Stimulated activated CD8-positive, alpha-beta memory T cell treated with anti-CD3 and anti-CD28 coated beads, Interleukin-2, amount 100 ng/mL, for 48 hours (primary cell): ENCODE measurements at places on chromosomes 12 and 14.
A peak's percentile ranks its signal among the peaks of the same experiment; 100 is the strongest.

DNA sequence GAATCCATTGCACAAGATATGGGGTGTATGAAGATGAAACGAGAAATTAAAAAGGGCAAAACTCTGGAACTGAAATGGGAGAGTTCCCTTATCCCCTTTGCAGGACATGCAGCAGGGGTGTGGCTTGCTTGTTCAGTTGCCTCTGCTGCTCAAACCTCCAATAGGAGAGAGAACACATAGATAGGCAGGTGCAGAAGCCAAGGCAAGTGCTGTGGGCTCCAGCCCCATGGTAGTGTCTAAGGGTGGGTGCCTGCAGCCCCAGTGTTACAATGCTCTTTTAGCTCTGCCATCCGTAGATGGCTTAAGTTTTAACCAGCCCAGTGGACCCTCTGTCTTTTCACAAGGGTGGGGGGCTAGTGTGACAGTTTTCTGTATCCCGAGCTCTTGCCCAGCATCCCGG is 69.7 kb downstream of the CMAS start:
- no peak for DNase-seq

DNA sequence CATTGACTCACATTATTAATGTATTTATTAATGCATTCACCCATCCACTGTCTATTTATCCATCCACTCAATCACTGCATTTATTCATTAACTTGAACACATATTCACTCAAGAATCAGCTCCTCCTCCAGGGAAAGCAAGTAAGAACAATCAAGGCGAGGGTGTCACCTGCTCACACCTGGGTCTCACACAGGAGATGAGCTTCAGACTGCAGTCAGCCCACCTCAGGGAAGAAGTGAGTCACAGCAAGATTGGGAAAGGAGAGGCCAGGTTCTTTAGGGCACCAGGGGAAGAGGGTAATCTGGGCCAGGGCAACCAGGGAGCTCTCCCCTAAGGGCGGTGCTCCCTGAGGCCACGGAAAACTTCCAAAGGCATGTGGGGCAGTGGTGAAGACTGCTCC is 367.3 kb downstream of the BCL11B start:
- no peak for DNase-seq

DNA sequence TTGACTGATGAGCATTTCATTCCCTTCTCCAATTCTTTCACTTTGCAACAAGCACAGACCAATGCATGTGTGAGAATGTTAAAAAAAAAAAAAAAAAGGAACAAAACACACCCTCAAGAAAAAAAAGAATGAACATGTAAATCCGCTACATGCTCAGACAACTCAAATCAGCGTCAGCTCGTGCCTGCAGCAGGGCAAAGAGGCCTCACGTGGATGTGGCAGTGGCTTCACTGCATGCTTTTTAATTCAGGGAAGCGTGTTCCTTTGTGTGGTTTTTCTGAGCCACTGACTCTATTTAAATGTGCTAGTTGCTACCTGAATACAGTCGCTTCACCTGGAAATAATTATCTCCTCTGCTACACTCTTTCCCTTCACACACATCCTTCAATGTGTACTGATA is 55.1 kb downstream of the PPP1R36 start:
- DNase-seq = no peak

GRCh38 chr12:95016120-95016519 is 12.6 kb upstream of the NDUFA12 start:
- no peak for DNase-seq

GRCh38 chr12:110431957-110432587 is 18.1 kb downstream of the ARPC3 start:
- no peak for DNase-seq

DNA sequence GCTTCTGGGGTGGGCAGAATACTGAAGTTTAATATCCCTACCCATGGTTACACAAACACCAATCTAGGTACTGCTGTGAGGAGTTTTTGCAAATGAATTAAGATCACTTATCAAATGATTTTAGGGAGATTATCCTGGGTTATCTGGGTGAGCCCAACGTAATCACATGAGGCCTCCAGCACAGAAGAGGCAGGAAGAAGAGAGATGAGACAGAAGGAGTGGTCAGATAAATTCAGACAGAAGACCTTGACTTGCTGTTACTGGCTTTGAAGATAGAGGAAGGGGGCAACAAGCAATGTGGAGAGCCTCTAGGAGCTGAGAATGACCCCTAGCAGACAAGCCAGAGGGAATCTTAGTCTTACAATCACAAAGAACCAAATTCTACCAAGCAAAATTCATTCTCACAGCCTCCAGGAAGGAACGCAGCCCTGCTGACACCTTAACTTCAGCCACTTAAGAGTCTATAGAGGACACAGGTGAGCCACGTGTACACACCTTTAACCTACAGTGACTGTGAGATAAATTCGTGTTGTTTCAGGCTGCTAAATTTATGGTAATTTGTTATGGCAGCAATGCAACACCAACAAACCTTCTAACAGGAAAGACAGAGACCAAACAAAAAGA is 49.4 kb downstream of the FERMT2 start:
- no peak for DNase-seq

GRCh38 chr14:59032826-59033225 is 155.6 kb upstream of the DAAM1 start:
- DNase-seq = no peak

- no peak for DNase-seq
These were observed 100.4 kb upstream of the PMCH start for GRCh38 chr12:102298022-102298421.

- DNase-seq = no peak
These were observed 11.5 kb upstream of the KCNK13 start for GRCh38 chr14:90050271-90050670.

GRCh38 chr14:50531595-50532501 is 521 bp downstream of the MAP4K5 start:
- DNase-seq = peak; percentile 11

GRCh38 chr14:49306152-49306751 is 279.9 kb downstream of the RPS29 start:
- DNase-seq = no peak
